Dermis blood vessel endothelial cell (primary cell): ENCODE measurements at places on chromosomes 7 and 10.

GRCh38 chr10:52313256-52313932, 687 bp upstream of the DKK1 start:
- DNase-seq = peak; percentile 56

- DNase-seq = no peak
Measured at GRCh38 chr10:98391065-98391464, 23.9 kb downstream of the PYROXD2 start.

DNA sequence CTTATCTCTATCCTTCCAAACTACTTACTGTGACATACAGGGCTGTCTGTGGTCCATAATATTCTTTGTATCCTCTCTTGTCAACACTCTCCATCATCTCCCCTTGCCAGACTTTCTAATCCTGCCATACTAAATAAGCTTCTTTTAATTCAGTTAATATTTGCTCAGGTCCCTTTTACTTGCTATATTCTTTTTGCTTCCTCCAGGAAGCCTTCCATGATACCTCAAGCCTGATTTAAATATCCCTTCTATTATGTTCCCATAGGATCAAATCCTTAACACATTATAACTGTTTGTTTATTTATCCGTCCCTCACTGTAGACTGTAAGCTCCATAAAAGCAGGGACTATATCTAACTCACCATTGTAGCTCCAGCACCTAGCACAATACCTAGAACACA, 7.2 kb upstream of the PPP3CB start:
- DNase-seq = no peak

GRCh38 chr10:76874896-76875295, 762.7 kb downstream of the KCNMA1 start:
- DNase-seq = no peak

DNA sequence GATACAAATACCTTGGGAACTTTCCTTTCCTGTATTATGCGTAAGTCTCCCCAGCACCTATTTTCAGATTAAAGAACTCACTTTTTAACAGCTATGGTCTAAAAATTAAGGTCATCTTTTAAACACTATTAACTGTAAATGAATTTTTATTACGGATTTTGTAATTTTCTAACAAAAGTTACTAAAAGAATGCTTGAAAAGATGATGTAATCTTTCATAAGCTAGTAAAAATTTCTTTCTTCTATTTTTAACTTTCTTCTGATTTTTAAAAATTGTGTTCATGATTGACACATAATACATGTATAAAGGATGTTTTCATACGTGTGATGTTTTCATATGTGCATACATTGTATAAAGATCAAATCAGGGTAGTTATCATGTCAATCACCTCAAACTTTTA, 291.2 kb upstream of the MBL2 start:
- no peak for DNase-seq

- no peak for DNase-seq
Measured at GRCh38 chr10:79181698-79182521, 113.1 kb downstream of the ZMIZ1 start.

- no peak for DNase-seq
Measured at GRCh38 chr7:55073051-55073511, 54.3 kb downstream of the EGFR start.

- no peak for DNase-seq
Measured at GRCh38 chr10:87590705-87591588, 68.7 kb upstream of the PAPSS2 start.

GRCh38 chr10:32109603-32110002, 53.4 kb upstream of the KIF5B start:
- no peak for DNase-seq

DNA sequence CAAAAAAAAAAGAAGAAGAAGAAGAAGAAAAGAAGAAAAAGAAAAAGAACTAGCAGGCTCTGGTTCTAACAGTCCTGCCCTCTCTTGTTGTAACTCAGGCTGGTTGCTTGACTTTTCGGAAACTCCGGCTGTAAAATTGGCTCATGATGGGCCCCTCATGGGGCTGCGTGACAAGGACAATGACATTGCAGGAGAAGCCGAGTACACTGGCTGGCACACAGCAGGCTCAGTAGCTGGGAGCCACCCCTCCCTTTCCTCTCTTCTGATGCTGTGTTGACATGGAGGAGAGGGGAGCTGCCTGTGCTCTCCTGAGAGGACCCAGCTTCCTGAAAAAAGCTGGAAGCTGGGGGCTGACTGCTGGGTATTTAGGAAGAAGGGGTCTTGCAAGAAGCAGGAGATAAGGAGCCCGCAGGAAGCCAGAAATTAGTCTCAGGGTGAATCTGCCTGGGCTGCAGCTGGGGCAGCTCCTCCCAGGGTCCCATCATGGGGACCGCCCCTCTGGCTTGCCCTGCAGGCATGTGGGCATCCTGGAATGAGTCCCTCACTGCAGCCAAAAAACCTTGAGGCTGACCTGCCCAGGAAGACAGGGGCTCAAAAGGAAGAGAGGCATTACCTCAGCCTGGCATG, 14.6 kb upstream of the GPR26 start:
- DNase-seq = no peak
